ENCODE measurements at places on chromosomes 6 and 20.

DNA sequence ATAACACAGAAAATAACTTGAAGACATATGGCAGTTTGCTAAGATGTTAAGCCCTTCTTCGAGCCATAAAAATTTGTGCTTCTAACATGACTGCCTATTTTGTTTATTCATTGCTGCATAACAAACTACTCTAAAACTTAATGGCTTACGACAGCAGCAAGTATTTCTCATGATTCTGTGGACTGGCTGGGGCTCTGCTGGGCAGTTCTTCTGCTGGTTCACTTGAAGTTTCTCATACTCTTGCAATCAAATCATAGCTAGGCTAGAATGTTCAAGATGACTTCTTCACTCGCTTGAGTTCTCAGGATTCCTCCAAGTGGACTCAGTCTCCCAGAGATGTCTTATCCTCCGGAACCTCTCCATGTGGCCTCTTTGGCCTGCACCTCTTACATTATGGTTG is 33.4 kb downstream of the CENPW start:
- DNase-seq: no peak

- DNase-seq: no peak
Observed at GRCh38 chr6:93105017-93105416, 314.3 kb downstream of the EPHA7 start.

GRCh38 chr20:63529861-63530787 is 7.1 kb downstream of the PTK6 start:
- no peak for DNase-seq

DNA sequence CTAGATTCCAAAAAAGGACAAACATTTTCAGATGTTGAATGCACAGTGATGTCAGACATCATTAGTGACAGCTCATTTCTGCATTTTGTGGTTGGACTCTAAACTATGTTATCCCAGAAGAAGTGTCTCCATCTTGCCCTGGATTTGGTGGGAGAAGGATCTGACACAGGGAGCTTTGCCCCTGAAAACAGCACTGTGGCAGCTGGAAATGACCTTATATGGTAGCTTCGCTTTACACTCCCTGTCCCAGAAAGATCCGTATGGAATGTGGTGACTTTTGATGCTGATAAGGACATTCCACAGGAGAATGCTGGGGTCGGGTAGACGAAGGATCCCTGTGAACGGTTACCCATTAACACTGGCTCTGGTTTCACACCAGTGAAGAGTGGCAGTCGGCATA is 87.2 kb upstream of the EDN1 start:
- DNase-seq: no peak

DNA sequence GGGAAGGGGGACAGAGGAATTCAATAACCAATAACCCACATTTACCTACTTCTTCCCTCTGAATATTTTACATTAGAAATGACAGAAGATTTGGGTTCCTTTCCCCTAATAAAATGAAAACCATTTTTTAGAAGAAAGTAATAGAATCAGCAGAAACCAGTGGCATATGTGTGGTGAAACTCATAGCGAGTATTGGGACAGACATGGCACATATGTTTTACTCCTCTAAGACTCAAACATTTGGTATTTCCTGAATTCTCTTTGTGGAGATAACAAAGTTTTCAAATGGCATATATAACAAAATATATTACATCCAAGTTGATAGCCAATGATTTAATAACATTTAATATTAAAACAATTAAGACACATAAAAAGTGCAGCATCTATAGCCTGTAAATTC is 12.9 kb upstream of the BEND3 start:
- no peak for DNase-seq

DNA sequence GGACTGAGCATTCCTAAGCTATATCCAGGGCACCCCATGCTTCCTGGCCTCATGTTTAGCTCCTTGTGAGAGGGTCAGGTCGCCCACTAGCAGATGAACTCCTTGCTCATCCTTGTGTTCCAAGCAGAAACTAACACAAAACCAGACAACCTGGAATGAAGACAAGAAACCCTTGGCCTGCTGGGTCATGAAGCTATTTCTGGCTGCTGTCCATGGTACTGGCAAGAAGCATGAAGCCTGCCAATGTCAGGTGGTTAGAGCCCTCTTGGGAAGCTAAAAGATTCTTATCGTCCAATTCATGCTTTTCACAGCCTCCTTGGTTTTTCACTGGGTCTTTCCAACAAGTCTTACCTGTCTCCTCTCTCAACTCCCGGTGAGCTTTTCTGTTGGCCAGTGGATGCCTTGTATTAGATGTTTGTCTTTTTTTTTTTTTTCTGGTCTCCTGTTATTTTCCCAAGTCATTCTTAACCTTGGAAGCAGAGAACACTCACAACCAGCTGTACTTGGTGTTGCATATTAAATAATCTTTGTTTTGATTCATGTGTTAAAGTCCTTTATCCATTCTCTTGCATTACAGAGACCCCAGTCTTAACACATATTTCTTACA is 180.3 kb downstream of the ANKRD60 start:
- DNase-seq: peak; percentile 41

DNA sequence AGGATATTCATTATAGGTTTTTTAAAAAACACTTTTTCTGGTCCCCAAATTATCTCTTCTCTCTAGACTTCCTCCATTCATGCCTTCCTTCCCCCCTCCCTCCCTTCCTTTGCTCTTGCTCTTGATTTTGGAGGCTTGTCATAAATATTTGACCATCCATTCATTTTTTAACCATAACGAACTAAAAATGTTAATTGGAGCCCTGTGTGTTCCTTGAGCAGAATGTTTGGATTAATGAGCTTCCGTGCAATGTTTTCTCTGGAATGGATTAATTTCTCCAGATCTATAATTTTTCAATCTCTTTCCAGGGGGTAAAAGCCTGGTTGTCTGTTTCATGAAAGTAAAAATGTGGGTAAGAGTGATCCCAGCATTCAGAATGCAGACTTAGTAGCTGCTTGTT is 155.5 kb downstream of the ESR1 start:
- DNase-seq: no peak

- DNase-seq: no peak
Observed at GRCh38 chr6:134074151-134075055, 22.0 kb upstream of the SLC2A12 start.

DNA sequence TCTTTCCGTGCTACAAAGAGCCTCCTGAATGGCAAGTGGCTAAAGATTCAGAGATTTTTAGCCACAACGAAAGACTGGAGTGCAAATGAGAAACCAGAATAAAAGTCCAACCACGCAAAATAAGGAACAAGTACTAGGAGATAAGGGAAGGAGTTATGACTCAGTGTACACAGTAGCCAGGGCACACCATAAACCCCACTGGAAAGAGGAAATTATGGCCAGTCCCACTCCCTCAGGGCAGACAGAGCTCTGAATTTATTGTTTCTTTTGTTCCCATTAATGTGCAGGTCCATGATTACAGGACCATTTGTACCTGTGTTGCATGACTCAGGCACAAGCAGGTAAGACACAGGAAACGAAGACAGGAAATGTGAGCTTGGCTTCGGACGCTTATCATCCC is 150.3 kb upstream of the PREP start:
- DNase-seq: no peak

DNA sequence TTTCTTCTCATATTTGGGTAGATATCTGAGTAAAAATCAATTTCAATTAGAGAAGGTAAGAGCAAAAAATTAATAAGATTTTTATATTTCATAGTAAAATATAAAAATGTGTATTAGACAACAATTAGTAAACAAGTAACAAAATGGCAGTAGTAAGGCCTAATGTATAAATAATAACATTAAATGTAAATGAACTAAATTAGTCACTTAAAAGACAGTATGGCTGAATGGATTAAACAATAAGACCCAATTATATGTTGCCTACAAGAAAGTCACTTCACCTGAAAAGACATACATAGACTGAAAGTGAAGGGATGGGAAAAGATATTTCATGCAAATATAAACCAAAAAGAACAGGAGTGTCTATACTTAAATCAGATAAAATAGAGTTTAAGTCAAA is 147.6 kb downstream of the TRMT11 start:
- no peak for DNase-seq

- DNase-seq: no peak
Observed at GRCh38 chr6:113362301-113363047, 494.7 kb upstream of the MARCKS start.

DNA sequence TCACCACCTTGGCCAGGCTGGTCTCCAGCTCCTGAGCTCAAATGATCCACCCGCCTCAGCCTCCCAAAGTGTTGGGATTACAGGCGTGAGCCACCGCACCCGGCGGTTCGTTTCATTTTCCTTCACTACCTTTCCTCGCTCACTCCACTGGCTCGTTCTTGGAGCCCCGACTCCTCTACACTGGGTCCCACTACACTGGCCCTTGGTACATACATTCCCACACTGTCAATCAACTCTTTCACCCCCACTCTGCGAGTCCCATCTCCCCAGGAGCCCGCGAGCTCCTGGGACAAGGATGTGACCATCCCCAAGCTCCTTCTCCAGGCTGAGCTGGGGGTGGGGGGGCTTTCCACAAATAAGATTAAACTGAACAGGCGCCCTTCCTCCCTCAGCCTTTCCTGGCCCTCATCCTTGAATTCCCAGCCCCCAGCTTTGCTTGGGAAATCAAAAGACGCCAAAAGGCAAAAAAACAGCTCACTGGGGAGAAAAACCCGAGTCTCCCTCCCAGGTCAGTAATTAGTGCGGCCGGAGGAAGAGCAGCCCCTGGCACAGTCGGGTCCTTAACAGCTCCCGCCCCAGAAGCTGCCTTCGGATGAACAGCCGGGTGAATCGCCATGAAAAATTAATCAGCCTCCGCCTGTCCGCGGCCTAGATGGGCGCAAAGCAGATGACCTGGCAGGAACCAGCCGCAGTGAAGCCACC is 42.8 kb upstream of the LY86 start:
- DNase-seq: no peak

DNA sequence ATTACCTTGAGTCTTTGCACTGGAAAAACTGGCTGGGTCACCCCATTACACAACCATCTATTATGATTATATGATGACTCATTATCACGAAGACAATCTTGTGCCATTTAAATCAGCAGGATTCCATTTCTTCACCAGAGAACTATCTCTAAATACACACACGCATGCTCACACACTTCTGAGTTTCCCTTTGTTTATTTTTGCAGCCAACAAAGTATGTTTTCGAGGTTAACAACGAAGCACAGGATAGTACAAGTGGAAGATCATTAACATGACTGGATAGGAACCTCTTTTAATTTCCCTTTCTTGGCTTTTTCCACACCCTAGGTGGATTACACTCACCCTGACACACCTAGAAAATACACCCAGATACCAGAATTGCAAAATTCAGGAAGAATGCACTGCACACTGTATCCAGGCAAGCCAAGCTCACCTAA is 18.9 kb downstream of the PERP start:
- DNase-seq: no peak

DNA sequence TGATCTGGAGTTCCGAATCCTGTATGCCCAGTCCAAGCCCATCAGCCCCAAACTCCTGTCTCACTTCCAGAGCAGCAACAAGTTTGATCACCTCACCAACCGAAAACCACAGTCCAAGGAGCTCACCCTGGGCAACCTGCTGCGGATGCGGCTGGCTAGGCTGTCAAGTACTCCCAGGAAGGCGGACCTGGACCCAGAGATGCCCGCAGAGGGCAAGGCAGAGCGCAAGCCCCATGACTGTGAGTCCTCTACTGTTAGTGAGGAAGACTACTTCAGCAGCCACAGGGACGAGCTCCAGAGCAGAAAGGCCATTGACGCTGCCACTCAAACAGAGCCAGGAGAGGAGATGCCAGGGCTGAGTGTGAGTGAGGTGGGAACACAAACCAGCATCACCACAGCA is 10.5 kb upstream of the DHX35 start:
- no peak for DNase-seq
